ENCODE measurements at places on chromosomes 4 and X. TPM values are rescaled to one million over a fixed set of nuclear protein-coding genes. Genes with fewer than 3 reads are reported as not detected.

STBD1 gene
- total RNA-seq: 5.8 TPM

MAP3K15 gene
- total RNA-seq: not detected

RHOXF2 gene
- 0.32 TPM for total RNA-seq

COX7B2 gene
- total RNA-seq: not detected

DCAF8L2 gene
- not detected for total RNA-seq

TREX2 gene
- total RNA-seq: 1.9 TPM

DMRTC1B gene
- total RNA-seq: not detected

UGT2B17 gene
- not detected for total RNA-seq
